ENCODE measurements at places on chromosomes 3 and 15.
A peak's percentile ranks its signal among the peaks of the same experiment; 100 is the strongest.

GRCh38 chr15:90249203-90249863 lies at the start of gene TTLL13:
Gene TTLL13, plus strand, starts transcription at chr15:90249556. Its CDS starts 1,075 bp downstream, at chr15:90250631.
- DNase-seq = no peak

DNA sequence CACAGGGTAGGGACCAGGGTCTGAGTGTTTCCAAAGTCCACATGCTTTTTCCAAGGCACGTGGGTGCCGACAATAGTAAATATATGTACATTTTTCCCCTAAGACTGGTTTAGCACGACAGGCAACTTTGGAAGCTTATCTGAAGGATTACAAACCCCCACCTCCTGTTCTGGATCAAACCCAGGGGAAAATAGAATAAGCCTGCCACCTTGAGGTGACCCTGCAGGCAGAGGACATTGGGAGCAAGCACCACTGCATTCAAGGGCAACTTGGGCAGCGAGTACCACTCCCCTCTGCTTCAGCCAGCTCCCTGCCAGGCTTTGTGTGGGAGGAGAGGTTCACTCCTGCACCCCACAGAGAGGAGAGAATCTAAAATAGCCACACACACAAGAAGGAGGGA lies 44.8 kb downstream of the KBTBD12 start:
- no peak for DNase-seq

DNA sequence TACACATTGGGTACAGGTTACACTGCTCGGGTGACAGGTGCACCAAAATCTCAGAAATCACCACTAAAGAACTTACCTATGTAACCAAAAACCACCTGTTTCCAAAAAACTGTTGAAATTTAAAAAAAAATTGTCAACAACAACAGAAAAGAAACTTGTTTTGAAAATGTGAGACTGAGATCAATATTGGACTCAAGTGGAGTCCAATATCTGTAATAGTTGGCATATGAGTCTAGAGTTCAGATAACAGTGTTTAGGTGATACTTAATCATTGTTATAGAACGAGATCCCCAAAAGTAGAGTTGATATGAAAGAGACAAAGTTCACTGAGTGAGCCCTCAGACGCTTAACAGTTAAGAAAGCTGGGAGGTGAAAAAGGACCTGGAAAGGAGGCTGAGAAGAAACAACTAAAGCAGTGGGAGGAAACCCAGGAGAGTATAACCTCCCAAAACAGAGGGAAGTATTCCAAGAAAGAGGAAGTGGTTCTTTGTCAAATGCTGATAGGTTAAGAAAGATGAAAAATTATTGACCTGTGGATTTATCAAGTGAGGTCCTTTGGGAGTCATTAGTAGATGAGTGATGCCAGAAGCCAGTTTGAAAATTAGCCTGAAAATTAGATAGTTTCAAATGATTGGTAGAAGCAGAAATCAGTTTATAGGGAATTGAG lies 388.6 kb upstream of the DPH6 start:
- DNase-seq = no peak

- DNase-seq = no peak
These were observed 214.7 kb upstream of the NECTIN3 start for GRCh38 chr3:110856916-110857315.

GRCh38 chr3:930866-931265 lies 162.0 kb upstream of the CNTN6 start:
- DNase-seq = no peak

DNA sequence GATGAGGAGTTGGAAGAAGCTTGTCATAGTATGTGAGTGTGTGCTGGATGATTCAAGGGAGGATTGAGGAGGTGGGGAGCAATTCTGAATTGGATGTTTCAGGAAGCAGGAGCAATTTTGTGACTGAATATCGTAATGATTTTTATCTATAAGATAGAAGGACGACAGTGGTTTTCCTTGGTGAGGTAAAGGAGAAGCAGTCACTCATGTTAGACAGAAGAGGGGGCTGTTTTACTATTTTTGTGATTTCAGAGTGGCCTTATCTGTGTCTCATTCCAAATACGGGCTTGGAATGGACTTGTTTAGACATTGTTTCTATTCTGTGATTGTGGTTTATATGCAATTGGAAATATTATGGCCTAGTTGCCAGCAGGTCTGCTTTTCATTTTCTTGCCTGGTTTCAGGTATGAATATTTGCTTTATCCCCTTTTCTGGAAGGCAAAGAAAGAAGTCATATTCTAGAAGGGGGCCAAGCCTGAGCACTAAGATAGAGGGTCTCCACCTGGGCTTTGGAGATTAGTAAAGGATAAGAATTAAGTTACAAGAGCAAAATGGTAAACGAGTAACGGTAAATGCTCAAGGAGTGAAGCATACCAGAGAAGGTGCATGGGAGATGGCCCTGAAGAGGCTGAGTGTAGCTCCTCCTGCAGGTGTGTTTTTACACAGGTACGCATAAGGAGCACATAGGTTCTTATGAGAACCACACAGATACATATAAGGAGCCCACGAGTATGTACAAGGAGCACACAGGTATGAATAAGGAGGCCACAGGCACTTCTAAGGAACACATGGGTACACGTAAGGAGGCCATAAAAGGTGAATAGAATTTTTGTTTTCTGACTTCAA lies 124.6 kb upstream of the KCNAB1 start:
- no peak for DNase-seq

DNA sequence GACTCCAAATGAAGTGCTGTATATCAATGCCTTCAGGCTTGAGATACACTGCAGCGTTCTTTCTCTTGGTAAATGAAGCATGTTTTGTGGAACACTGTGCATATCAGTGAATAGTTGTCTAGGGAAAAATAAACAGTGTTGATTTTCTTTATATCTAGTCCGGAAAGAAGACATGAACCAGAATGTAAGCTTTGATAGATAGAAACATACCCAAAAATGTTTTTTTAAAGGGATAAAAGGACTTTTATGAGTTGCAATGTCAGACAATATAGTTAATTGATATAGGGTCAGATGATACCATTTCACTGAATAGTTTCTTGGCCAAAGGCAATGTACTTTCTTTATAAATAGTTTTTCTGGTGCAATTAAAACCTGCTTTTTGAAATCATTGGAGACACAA lies 1037.8 kb downstream of the OTOL1 start:
- no peak for DNase-seq

DNA sequence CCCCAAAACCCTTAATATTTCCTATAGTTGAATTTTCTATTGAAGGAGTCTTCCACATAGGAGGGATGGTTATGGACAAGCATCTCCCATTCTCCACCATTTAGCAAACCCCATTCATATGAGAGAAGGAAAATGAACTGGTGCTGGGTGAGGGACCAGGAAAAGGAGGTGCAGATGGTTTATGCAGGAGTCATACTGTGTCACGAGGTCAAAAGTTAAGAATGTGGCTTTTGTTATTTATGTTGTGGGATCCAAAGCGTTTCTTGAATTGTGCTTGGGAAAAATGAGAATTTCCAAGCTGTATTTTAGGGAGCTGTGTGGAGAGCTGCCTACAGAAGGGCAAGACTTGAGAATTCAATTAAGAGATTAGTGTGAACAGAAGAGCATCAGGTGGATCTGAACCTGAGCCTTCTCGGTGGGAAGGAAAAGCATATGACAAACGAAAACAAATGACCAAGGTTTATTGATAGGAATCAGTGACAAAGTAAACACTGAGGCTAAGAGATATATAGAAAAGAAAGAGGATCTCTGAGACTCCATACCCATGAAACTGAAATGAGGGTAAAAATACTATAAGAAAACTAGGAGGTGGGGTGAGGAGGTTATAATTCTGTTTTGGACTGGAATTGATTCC lies 473.3 kb upstream of the NR2F2 start:
- no peak for DNase-seq

DNA sequence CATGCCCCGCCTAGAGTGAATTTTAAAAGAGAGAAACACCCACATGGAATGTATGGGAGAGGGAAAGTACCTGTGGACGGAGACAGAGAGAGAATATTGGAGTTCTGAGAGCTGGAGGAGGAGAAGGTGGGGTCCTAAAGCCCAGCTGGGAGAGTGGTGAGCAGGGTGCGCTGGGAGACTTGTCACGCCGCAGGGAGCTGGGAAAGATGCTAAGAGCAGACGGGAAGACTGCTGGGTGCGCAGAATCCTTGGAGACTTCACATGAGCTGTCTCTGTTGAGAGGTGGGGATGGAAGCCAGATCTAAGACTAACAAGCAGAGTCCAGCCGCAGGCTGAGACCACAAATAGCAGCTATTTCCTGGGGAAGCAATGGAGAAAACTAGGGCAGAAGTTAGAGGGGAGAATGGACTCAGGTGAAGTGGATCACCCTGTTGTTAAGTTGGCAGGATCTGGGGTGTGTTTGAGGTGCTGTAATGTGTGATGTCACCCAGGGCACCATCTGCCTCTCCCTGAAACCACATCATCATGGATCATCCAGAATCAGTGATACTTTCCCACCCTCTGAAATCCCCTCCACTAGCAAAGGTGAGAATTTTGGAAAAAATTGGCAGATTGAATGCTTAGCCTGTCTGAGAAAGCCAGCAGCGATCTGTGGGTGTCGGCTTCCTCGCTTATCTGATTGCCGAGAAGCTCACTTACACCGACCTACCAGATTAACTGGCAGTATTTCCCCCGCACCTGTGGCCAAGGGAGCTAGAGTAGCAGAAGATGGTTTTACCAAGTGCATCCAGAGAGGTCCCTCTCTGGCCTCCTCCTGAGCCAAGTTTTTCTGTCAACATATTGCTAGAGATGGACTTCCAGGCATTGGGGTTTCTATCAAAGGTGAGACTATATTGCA lies 174.8 kb upstream of the BHLHE40 start:
- no peak for DNase-seq

- DNase-seq = no peak
These were observed 455.8 kb downstream of the GABRG3 start for GRCh38 chr15:27426805-27427204.

DNA sequence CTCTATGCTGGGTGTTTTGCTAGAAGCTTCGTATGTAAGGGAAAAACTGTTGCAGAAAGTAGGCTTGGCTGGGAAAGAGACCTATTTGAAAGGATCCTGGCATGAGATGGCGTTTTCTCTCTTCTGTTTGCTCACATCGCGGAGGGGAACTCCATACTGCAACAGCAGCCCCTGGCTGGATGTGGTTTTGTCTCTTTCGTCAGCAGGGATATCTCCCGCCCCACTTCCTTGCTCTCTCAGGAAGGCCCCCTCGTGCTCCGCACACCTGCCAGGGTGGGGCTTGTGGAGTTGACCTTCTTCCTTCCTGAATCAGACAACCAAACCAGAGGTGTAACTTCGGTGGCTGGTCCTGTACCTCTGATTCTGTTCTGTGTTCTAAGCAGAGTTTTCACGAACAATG lies 26.4 kb upstream of the MYZAP start:
- peak; percentile 16 for DNase-seq

- DNase-seq = no peak
These were observed 138.4 kb downstream of the IGF1R start for GRCh38 chr15:98786717-98787116.

DNA sequence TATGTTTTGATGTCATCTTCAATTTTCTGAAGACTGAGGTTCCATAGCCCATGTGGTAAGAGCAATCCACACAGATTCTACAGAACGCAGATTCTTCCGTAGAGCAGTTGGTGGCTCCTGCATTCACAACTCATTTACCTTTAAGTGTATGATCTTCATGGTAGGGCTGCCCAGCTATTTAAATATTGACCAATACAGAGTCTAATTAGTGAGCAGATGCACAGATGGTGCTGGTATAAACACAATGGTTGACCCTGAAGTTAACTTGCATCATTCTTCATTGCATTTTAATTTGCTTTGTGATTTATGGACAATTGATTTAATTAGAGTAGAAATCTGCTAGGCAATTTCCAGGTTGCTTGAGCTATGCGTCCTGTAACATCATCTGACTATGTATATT lies 269.2 kb downstream of the SQOR start:
- no peak for DNase-seq

GRCh38 chr3:30282154-30282696 lies 324.2 kb upstream of the TGFBR2 start:
- DNase-seq = no peak

GRCh38 chr3:193894121-193894863 lies 241.7 kb upstream of the HES1 start:
- DNase-seq = no peak

- no peak for DNase-seq
These were observed 23.1 kb upstream of the BSN start for GRCh38 chr3:49531218-49531617.

DNA sequence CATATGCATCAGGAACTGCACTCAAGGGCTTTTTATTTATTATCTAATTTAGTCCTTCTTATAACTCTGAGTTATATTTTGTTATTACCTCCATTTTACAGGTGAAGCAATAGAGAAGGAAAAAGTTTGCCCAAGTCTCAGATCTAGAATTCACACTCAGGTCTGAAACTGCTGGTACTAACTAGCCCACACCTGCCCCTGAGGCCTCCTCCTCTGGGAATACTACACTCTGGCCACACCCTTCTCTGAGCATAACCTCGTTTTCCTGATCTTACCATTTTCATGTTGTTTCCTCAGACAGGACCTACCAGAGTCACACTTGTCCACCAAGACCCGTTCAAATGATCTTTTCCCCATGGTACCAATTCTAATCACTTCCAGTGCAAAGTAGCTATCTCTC lies 94.1 kb upstream of the CHRM5 start:
- no peak for DNase-seq

- no peak for DNase-seq
These were observed 9.4 kb upstream of the EID1 start for GRCh38 chr15:48868536-48868935.

DNA sequence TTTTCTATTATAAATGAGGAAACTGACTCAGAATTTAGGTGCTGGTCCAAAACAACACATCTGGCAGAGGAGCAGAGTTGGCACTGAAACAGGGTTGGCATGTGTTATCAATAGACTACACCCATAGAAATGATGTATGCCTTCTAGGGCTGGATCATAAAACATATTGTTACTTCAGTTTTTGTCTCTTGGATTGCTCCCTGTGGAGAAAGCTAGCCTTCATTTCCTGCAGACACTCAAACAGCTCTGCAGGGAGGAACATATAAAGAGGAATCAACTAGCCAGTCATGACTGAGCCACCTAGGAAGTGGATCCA lies 507 bp upstream of the MRPL3 start:
- DNase-seq = no peak

- DNase-seq = no peak
These were observed 338.1 kb upstream of the TGFBR2 start for GRCh38 chr3:30268288-30268687.

- no peak for DNase-seq
These were observed 274.7 kb upstream of the CTNNB1 start for GRCh38 chr3:40924559-40925141.

DNA sequence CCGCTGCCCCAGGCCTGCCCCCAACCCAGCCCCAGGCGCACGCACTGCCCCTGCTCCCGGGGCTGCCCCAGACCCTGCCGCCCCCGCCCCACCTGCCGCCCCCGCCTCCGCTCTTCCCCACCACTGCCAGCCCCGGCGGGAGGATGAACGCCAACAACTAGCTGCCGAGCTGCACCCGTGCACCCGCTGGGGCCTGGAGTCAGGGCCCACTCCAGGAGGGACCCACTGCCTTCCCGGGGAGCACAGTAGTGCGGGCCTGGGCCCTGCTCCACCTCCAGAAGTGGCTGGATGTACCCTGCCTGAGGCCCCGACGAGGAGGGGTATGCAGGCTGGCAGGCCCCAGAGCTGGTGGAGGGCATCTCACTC lies 10.9 kb downstream of the ZBTB47 start:
- DNase-seq = no peak

Data from T-helper 9 cell (primary cell).